ENCODE measurements at places on chromosomes 11 and 22.

GRCh38 chr22:17086296-17086695, 1.5 kb downstream of the IL17RA start:
- no peak for DNase-seq

GRCh38 chr11:73542175-73542574, 55.7 kb downstream of the FAM168A start:
- DNase-seq = no peak

GRCh38 chr11:613369-613968, 2.3 kb downstream of the IRF7 start:
- DNase-seq = no peak

- DNase-seq = no peak
Observed at GRCh38 chr22:50483977-50484853, 2.4 kb upstream of the MIOX start.

DNA sequence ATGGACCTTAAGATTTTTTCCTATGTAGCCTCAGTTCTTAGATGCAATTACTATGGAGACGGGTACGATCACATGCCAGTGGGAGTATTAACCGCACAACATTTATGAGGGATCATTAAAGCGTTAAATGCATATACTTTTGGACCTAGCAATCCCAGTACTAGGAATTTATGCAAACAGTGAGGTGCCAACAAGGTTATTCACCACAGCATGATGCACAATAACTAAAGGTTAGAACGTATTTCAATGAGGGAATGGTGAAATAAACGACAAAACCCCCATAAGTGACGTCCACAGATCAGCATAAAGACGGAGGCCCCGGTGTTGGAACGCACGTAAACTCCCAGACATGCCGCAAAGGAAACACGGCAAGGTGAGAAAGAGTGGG, 539 bp downstream of the SIRT3 start:
- no peak for DNase-seq

GRCh38 chr22:41417622-41418390, 28.8 kb downstream of the TOB2 start:
- peak; percentile 99 for DNase-seq

- DNase-seq = no peak
Observed at GRCh38 chr11:17796154-17796553, 61.6 kb downstream of the KCNC1 start.

DNA sequence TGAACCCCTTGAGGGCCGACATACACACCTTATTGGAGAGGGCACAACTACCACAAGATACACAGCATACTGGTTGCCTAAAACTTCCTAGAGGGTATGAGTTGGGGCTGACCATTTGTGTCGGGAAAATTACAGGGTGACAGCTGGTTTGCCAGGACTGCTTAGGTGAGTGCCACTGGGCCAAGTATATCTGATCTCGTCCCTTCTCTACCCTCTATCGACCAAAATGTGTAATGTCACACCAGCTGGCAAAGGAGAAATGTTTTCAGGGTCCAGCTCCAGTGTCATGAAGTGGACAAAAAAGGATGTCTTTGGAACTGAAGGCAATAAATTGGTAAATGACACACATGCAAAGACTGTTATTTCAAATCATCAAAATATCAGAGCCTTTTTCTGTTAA, 126.1 kb downstream of the PGR start:
- no peak for DNase-seq

- no peak for DNase-seq
Observed at GRCh38 chr11:13045734-13046133, 36.6 kb downstream of the RASSF10 start.

DNA sequence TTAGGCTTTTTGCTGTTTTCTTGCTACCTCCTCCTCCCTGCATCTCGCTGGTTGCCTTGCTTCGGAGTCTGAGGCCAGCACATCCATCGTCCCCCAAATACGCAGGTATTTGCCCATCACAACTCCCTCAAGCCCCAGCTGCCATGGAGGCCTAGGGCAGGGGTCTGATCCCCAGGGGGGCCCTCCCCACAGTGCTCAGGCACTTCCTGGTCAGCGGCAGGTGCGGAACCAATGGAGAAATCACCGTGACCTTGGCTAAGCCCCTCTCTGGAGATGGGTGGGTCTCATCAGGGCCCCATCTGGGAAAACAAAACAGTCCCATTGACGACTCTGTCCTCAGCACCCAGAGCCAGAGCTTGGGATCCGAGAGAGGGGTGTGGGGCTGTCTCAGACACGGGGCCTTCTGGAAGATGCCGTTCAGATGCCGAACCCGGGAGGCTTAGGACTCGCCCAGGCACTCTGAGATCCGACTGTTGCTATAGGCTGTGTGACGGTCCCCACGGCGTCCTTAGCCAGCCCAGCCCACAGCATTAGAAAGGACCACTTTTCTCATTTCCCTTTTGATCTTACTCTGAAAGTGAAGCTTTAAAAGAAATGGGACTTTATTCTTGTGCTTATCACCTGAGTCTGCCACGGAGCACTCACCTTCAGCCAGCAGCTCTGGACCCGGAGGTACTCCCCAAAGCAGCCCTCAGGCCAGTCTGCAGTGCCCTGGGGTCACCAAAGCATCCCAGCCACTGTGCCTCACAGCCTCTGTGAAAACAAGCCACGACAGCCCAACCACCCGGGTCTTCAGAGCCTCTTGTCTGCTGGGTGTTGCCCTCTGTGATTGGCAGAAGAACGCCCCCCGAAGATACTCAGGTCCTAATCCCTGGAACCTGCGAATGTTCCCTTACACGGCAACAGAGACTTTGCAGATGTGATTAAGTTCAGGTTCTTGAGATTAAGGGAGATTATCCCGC, 61.2 kb upstream of the SLC22A12 start:
- DNase-seq = no peak

DNA sequence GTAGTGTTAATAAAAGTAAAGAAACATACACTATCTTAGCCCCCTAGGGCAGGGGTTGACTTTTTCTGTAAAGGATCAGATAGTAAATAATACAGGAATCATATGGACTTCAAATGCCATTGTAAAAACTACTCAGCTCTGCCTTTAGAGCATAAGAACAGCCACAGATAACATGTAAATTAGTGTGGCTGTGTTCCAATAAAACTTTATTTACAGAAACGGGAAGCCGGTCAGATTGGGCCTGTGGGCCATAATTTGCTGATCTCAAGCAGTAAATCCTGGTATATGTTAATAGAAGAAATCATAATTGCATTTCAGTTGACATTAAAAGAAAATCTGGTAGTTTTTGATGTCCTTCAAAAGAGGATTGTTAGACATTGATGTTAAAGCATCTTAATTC, 76.5 kb downstream of the ZC3H12C start:
- no peak for DNase-seq

DNA sequence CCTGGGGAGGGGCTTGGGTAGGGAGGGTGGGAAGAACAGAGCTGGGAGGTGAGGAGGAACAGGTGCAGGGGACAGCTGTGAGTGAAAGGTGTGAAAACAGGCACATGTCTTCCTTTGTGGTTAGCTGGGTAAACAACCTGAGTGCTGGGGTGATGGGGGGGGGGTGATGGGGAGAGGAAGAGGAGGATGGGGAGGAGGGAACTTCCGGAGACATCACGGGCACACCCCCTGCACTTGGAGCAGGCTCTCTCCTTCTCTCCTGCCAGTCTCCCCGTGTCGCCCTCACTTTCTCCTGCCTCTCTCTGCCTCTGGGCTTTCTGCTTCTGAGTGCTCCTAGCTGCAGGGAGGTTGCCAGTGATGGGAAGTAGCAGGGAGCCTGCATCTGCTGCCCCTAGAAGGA, 8.8 kb downstream of the CXCR5 start:
- no peak for DNase-seq

DNA sequence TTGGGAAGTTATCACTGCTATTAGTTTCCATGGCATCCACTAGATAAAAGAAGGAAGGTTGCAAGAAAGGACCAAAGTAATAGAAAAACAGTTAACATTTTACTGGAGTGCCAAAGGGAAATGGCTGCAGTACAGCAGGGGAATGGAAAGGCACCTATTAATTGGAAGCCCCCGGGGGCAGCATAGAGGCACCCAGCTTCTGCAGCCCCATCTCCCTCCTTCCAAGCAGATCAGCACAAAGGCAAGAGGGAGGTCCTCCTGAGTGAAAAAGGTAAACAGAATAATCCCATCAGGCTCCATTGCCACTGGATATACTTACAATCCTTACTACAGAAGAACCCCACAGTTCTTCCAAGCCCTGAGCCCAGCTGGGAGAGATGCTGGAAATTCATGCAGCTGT, 887.1 kb downstream of the DLG2 start:
- no peak for DNase-seq

- DNase-seq = no peak
Observed at GRCh38 chr11:623999-624704, 603 bp downstream of the CDHR5 start.

DNA sequence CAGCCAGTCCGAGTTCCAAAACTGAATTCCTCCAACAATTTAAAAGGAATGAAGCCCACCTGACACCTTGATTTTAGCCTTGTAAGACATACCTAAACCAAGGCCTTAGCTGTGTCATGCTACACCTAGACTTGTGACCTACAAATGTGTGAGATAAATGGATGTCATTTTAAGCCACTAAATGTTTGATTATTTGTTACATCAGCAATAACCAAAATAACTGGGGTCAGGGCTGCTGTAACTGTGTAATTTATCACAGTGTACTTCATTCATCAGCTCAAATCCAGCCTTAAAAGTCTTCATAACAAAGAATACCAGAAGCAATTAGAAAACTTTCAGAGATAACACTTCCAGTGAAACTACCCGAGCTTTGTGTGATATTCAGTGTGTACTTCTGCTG, 673.0 kb upstream of the ANO3 start:
- no peak for DNase-seq

- no peak for DNase-seq
Observed at GRCh38 chr11:72599325-72600117, 74.7 kb downstream of the PDE2A start.

DNA sequence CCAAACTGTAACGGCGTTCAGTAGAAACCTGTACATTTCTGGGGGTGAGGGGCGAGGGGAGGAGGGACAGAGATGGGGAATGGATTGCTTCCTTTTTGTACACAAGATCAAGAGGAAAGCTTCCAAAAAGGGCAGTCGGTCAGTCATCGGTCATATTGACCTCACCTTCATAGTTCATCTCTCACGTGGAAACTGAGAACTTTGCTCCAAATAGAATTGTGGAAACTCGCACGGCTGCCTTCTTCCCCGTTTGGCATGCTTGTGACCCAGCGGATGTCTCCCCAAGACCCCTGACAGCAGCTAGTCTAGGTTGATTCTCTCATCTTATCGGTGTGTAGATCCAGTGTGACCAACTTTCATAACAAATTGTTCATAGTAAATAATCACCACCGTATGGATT, 47.6 kb downstream of the KCNC1 start:
- DNase-seq = no peak

- DNase-seq = no peak
Observed at GRCh38 chr11:32466279-32466915, 31.1 kb upstream of the WT1 start.

- no peak for DNase-seq
Observed at GRCh38 chr11:109309153-109309552, 112.8 kb upstream of the C11orf87 start.

GRCh38 chr11:115887727-115888126, 383.5 kb upstream of the CADM1 start:
- no peak for DNase-seq

GRCh38 chr22:38347181-38347943, 30.1 kb upstream of the CSNK1E start:
- no peak for DNase-seq

GRCh38 chr11:28708075-28708474, 599.9 kb downstream of the METTL15 start:
- DNase-seq = no peak

- DNase-seq = no peak
Observed at GRCh38 chr22:30266445-30267381, at the start of gene OSM. TSS of gene OSM (minus strand) at chr22:30266851. CDS start at chr22:30266799, 52 bp downstream.

- no peak for DNase-seq
Observed at GRCh38 chr22:37267661-37268413, 14.5 kb upstream of the CYTH4 start.
